ENCODE measurements at places on chromosomes 2 and 18.

DNA sequence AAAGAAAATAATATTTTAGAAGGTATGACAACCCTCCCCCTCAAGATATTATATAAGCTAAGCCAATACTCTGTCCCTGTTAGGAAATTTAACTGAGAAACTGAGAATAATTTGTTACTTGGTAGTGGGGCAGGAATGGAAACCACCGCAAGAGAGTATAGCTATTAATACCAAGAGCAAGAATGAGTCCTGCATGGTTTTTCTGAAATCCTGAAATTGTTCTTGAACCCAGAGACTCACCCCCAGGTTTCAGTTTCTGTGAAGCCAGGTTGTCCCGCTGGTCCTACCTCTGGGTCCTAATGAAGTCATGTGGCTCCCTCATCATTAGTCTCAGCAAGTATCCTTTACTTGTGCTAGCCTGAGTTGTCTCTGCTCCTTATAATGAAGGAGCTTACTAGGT, 671.0 kb upstream of the ACVR2A start:
- DNase-seq: no peak

GRCh38 chr2:1620081-1620480, 124.2 kb downstream of the PXDN start:
- no peak for DNase-seq

DNA sequence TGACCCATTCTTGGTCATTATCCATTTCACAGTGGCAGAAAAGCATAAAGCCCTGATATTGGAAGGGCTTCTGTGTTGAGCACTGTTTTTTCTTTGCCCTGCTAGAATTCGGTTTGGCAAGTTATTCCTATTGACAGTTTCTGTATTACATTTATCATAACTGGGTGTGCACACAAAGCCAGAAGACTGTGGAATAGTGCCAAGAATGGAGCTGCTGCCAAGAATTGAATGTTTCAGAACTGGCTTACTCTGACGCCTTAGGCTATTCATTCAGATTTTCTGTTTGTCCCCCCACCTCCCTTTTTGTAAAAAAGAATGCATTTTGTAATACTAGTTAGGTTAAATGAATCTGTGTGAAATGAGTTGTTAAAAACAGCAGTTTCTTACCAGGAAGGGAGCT, 12.7 kb downstream of the KDM3A start:
- no peak for DNase-seq

DNA sequence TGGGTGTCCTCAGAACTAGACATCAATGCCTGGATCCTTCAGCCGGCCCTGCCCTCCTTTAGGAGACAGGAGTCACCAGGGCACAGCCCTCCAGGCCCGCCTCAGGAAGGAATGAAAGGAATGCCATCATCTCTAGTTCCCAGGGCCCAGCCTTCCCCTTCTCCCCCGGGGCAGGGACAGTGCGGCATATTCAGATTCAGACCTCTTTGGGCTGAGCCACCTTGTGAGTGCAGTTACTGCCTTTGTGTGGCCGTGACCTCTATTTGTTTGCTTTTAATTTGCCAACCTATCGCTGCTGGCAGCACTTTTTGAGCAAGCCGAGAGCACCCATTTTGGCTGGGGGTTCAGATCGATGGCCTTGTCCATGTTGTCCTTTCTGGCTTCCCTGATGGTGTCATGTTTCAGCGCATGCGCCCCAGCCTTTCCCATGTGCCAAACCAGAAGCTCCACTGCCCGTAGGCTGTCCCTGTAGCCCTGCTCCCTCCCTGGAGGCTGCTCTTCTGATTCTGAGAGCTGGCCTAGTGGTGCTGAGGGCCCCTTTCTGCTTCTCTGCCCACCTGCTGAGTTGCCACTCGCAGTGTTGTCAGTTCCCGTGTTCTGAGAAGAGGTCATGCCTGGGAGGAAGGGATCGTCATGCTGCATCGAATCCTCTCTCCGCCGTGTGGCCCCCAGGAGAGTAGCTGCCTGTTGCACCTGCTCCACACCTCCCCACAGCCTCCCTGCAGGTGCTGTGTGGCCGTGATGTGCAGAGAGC, 10.9 kb downstream of the ANKRD23 start:
- DNase-seq: no peak

- DNase-seq: no peak
These were observed 58.1 kb upstream of the OTX1 start for GRCh38 chr2:62992561-62992960.
